ENCODE measurements at places on chromosomes 13 and 19.

GRCh38 chr13:82791035-82791434, 1091.2 kb downstream of the SLITRK1 start:
- DNase-seq, result no peak
- H3K27ac ChIP-seq, result no peak overlapping the region
- no peak overlapping the region for H3K4me3 ChIP-seq
- H3K36me3 ChIP-seq, result no peaks in the 10 kb centered on the region

GRCh38 chr19:46350758-46351159, 3.9 kb downstream of the PPP5C start:
- H3K4me1 ChIP-seq, result peaks cover 6% of the 10 kb centered on the region
- H3K27ac ChIP-seq, result no peak overlapping the region

GRCh38 chr13:74070513-74070912, 63.7 kb downstream of the KLF12 start:
- no peaks in the 10 kb centered on the region for H3K27me3 ChIP-seq
- H3K4me1 ChIP-seq, result no peaks in the 10 kb centered on the region
- no peaks in the 10 kb centered on the region for H3K36me3 ChIP-seq
- no peak overlapping the region for H3K27ac ChIP-seq

DNA sequence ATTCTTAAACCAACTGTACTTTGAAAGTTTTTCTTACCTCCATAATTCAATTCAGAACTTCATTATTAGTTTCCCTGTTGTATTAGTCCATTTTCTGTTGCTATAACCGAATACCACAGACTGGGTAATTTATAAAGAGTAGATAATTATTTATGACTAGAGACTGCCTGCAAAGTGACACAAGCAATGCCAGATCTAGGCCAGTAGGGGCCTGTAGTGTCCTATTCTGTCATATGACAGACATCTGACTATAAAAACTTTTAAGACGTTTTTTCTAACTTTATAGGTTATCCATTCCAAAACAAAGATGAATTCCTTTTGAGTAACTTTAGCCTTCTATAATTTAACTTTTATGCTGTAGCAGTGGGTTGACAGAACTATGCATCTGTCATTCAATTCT, 2783.8 kb downstream of the PCDH9 start:
- peak; percentile 18 for DNase-seq
- no peak overlapping the region for H3K27ac ChIP-seq
- H3K36me3 ChIP-seq, result no peaks in the 10 kb centered on the region
- H3K4me1 ChIP-seq, result no peaks in the 10 kb centered on the region
- no peak overlapping the region for H3K4me3 ChIP-seq

DNA sequence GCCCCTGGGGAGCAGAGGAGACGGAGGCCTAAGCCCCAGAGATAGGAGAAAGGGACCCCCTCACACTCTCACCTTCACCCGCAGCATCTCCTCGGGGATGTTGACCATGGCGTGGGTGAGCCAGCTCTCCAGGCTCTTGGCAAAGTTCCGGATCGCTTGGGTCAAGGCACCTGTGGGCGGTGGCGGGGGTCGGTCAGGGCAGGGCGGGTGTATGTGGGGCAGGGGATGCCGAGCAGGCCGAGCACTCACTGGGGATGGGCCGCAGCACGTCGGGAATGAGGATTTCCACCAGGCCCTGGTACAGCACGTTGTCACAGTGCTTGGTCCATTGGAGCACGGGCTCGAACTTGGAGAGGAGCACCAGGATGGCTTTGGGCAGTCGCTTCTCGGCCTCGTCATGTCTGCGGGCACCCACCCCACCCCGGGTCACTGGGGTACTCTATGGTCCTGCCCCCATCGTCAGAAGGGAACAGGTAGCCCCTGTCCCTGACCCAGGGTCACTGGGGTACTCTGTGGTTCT, 13.1 kb downstream of the DCAF15 start:
- no peak for DNase-seq
- H3K36me3 ChIP-seq, result peaks cover 6% of the 10 kb centered on the region
- no peaks in the 10 kb centered on the region for H3K4me1 ChIP-seq
- no peaks in the 10 kb centered on the region for H3K27me3 ChIP-seq
- no peak overlapping the region for H3K27ac ChIP-seq

- H3K27me3 ChIP-seq, result no peaks in the 10 kb centered on the region
- no peak for DNase-seq
- H3K36me3 ChIP-seq, result no peaks in the 10 kb centered on the region
- peaks cover 2% of the 10 kb centered on the region for H3K4me1 ChIP-seq
- no peak overlapping the region for H3K27ac ChIP-seq
Measured at GRCh38 chr19:42487798-42488178, 40.5 kb downstream of the CEACAM1 start.

- H3K27ac ChIP-seq, result no peak overlapping the region
- no peaks in the 10 kb centered on the region for H3K27me3 ChIP-seq
- H3K36me3 ChIP-seq, result no peaks in the 10 kb centered on the region
- no peaks in the 10 kb centered on the region for H3K4me1 ChIP-seq
Measured at GRCh38 chr13:75305059-75305458, 176.9 kb downstream of the TBC1D4 start.

DNA sequence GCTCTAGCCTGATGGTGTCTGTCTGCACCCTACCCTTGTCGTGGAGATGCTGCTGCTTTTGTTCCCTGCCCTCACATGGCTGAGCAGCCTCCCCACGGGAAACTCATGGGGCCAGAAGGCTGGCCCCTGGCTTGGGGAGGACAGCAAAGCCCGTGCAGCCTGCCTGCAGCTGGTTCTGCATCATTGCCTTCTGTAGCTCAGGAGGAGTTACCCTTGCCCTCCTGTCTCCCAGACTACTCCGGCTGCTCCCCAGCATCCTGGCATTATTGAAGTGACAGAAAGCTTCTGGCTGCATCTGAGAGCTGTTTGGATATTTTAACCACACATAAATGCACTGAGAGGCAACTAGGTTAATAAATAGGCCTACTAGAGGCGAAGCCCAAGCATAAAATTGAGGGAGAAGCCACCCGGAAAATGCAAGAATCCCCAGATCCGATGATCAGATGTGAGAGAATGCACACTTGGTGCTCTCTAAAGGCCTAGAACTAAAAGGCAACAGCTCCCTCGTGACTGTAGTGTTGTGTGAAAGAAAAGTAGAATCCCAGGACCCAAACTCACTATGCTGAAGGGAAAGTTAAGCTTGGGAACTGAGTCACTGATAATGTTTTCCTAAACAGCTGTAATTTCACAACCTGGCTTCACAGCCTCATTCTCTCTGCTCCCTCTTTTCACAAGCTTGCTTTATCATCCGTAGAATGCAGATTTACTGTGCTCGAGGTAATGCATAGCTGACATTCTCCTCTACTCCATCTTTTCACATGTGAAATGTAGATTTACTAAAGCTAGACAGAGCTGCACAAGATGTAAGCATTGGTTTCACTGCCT, 110.8 kb downstream of the TNFRSF19 start:
- H3K27ac ChIP-seq, result no peak overlapping the region
- H3K36me3 ChIP-seq, result no peaks in the 10 kb centered on the region
- H3K4me1 ChIP-seq, result no peaks in the 10 kb centered on the region

DNA sequence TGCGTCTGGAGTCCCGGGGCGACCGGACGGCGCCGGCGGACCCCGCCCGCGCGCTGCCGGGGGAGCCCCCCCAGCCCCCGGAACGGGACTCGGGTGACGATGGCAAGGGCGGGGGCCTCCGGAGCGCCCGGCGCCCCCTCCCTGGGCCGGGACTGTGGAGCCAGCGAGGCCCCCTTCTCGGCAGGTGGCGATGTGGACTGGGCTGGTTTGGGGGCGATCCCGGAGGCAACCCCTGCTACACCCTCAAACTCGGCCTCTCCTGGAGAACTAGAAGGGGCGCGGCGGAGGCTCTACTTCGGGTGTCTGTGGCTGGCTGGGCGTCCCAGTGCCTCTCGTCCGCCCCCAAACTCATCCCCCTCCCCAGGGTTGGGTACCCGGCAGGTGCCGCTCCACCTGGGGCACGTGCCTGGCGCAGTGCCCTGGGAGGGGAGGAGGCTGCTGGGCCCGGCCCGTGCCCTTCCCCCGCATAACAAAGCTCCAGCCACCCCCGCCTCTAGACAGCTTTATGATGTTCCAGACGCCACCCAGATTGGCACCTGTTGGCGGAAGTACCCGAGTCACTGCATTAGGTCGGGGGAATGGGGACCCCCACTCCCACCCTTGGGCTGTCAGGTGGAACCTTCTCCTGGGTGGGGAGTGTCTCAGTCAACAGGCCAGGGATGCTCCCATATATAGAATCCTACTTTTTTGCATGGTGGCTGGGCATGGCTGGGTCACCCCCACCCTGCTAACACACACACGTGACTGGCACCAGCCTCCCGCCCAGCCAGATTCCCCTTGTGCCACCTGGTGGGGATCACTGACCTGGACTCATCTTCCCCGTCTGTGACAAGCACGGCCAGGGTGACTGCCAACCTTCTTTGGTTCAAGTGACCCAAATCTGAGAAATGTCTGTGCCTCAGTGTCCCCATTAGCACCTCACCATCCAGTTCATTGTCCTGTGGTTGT, 722 bp downstream of the PKN1 start:
- H3K27ac ChIP-seq, result no peak overlapping the region
- DNase-seq, result no peak
- H3K4me3 ChIP-seq, result peak overlapping the region; percentile 28
- H3K4me1 ChIP-seq, result no peaks in the 10 kb centered on the region
- no peaks in the 10 kb centered on the region for H3K27me3 ChIP-seq

DNA sequence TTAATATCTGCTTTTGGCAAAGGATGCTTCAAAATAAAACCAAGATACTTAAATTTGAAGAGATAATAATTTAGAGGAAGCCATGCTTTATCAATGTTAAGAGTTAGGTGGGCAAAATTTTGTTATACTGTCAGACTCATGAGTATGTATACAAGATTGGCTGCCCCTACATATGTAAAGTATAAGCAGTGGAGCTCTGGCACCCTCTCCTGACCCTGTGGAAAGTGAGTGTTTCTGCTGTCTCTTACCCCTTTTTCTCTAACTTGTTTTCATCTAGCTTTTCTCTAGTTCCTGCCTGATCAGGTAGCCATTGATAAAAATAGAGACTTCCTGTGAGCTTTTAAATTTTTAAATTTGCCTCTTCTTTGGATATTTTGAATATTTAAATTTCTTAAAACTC, 710.9 kb upstream of the SPRY2 start:
- no peaks in the 10 kb centered on the region for H3K4me1 ChIP-seq
- H3K36me3 ChIP-seq, result no peaks in the 10 kb centered on the region
- no peak overlapping the region for H3K27ac ChIP-seq
- peak; percentile 28 for DNase-seq
- no peaks in the 10 kb centered on the region for H3K27me3 ChIP-seq
- H3K4me3 ChIP-seq, result no peak overlapping the region

- DNase-seq, result no peak
- H3K27me3 ChIP-seq, result no peaks in the 10 kb centered on the region
- H3K36me3 ChIP-seq, result no peaks in the 10 kb centered on the region
- no peak overlapping the region for H3K27ac ChIP-seq
- no peaks in the 10 kb centered on the region for H3K4me1 ChIP-seq
- H3K4me3 ChIP-seq, result no peak overlapping the region
Measured at GRCh38 chr13:113789167-113789566, 30.1 kb downstream of the TMEM255B start.

DNA sequence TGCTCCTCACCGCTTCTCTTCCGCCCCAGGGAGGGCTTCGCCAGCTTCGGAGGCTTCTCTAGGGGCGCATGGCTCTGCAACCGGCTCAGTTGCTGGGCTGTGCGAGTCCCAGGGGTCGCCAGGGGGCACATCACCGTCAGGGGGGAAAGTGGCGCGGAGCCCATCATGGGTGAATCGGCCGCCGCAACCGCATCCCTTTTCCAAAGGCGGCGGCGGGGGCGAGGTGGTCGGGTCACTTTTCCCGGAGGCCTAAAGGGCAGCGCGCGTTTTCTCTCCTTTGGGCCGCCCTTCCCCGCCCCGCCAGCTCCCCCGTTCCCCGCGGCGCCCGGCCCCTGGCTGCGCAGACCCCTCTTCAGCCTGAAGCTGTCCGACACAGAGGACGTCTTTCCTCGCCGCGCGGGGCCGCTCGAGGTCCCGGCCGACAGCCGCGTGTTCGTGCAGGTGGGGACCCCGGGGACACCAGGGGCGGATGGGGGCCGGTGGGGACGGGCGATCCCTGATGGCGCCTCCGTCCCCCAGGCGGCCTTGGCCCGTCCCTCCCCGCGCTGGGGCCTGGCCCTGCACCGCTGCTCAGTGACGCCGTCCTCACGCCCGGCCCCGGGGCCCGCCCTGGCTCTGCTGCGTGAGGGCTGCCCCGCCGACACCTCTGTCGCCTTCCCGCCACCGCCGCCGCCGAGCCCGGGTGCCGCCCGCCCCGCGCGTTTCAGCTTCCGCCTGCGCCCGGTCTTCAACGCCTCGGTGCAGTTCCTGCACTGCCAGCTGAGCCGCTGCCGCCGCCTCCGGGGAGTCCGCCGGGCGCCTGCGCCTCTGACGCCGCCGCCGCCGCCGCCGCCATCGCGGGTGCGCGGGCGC, 1.7 kb downstream of the TGFBR3L start:
- peak; percentile 29 for DNase-seq
- H3K4me3 ChIP-seq, result no peak overlapping the region
- peaks cover 19% of the 10 kb centered on the region for H3K27me3 ChIP-seq
- H3K36me3 ChIP-seq, result peaks cover 3% of the 10 kb centered on the region

DNA sequence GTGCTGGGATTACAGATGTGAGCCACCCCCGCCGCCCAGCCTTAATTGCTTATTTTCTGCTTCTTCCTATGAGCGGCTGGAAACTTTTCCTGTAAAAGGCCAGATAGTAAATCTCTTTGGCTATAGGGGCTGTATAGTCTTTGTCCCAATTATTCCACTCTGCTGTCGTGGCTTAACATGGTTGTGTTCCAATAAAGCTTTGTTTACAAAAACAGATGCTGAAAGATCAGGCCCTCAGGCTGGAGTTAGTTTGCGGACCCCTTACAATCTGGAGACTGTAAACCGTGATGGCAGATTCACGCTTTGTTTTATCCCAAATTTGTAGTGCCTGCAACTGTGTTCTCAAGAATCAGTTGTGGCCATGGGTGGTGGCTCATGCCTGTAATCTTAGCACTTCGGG, 10.7 kb downstream of the KCNC3 start:
- DNase-seq, result no peak
- H3K4me3 ChIP-seq, result no peak overlapping the region
- H3K27me3 ChIP-seq, result no peaks in the 10 kb centered on the region
- H3K36me3 ChIP-seq, result no peaks in the 10 kb centered on the region

GRCh38 chr13:31225998-31226675, 26.4 kb downstream of the B3GLCT start:
- no peaks in the 10 kb centered on the region for H3K27me3 ChIP-seq
- peak overlapping the region; percentile 12 for H3K27ac ChIP-seq
- peak; percentile 59 for DNase-seq
- peaks cover 7% of the 10 kb centered on the region for H3K4me1 ChIP-seq
- H3K36me3 ChIP-seq, result no peaks in the 10 kb centered on the region

GRCh38 chr19:2782329-2782935, 641 bp downstream of the SGTA start:
- peak overlapping the region; percentile 86 for H3K4me3 ChIP-seq
- H3K4me1 ChIP-seq, result peaks cover 2% of the 10 kb centered on the region
- H3K27me3 ChIP-seq, result no peaks in the 10 kb centered on the region
- H3K36me3 ChIP-seq, result no peaks in the 10 kb centered on the region

- no peak overlapping the region for H3K4me3 ChIP-seq
- H3K27me3 ChIP-seq, result no peaks in the 10 kb centered on the region
- no peak overlapping the region for H3K27ac ChIP-seq
- DNase-seq, result peak; percentile 33
Measured at GRCh38 chr13:33761740-33762139, 56.2 kb upstream of the RFC3 start.

DNA sequence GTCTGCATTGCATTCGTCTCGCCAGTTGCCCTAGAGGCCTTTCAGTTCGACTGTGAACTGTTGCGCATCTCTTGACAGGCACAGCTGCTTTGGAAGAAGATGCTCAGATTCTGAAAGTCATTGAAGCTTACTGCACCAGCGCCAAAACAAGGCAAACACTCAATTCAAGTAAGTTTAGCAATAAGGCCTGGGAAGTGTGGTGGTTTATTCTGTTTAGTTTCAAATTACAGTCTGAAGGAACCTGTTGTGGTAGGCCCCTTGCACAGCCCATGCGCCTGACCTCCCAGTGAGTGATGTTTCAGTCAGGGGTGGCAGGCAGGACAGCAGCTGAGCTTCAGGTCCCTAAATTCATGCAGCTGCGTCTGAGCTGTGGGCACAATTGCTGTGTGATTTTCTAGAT, 32.2 kb upstream of the TEX29 start:
- peaks cover 10% of the 10 kb centered on the region for H3K36me3 ChIP-seq
- H3K27me3 ChIP-seq, result no peaks in the 10 kb centered on the region
- no peaks in the 10 kb centered on the region for H3K4me1 ChIP-seq
- no peak overlapping the region for H3K4me3 ChIP-seq

All from mesendoderm (in vitro differentiated cells).